ENCODE measurements at places on chromosomes 5 and 9. TPM values are rescaled to one million over a fixed set of nuclear protein-coding genes. Genes with fewer than 3 reads are reported as not detected.

Gene DBH
- not detected for total RNA-seq

- DNase-seq: no peak
Measured at GRCh38 chr5:139301808-139302499, 8.4 kb downstream of the MATR3 start.

GRCh38 chr9:100294341-100294740 is 58.4 kb downstream of the TEX10 start:
- DNase-seq: no peak

DNA sequence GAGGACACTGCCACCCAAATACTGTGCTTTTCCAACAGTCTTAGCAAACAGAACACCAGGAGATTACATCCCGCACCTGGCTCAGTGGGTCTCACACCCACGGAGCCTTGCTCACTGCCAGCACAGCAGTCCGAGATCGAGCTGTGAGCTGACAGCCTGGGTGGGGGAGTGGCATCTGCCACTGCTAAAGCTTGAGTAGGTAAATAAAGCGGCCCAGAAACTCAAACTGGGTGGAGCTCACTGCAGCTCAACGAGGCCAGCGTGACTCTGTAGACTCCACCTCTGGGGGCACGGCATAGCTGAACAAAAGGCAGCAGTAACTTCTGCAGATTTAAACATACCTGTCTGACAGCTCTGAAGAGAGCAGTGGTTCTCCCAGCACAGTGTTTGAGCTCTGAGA is 28.8 kb downstream of the EPB41L4A start:
- no peak for DNase-seq

Data from HT1080 (cell line).